Spleen (tissue), 13 donors: ENCODE measurements at places on chromosomes 5 and 9. TPM values are rescaled to one million over a fixed set of nuclear protein-coding genes. Genes with fewer than 3 reads are reported as not detected.

- no peak for DNase-seq
- no peaks in the 10 kb centered on the region for H3K27me3 ChIP-seq
- no peaks in the 10 kb centered on the region for H3K36me3 ChIP-seq
- no peak overlapping the region for H3K27ac ChIP-seq
Measured at GRCh38 chr9:102514541-102514940, 480.6 kb upstream of the CYLC2 start.

Gene FST
- polyA plus RNA-seq, result 0.07 TPM

GRCh38 chr5:107056278-107056677, 614.5 kb downstream of the EFNA5 start:
- no peak for DNase-seq
- no peaks in the 10 kb centered on the region for H3K4me1 ChIP-seq
- H3K27ac ChIP-seq, result no peak overlapping the region
- no peaks in the 10 kb centered on the region for H3K36me3 ChIP-seq
- H3K4me3 ChIP-seq, result no peak overlapping the region

- H3K4me1 ChIP-seq, result peaks cover 5% of the 10 kb centered on the region
- no peak overlapping the region for H3K27ac ChIP-seq
- DNase-seq, result peak; percentile 62
- H3K36me3 ChIP-seq, result no peaks in the 10 kb centered on the region
- no peak overlapping the region for H3K4me3 ChIP-seq
Measured at GRCh38 chr5:132055808-132056609, 4.4 kb upstream of the IL3 start.

- H3K4me3 ChIP-seq, result no peak overlapping the region
- H3K27ac ChIP-seq, result no peak overlapping the region
- no peaks in the 10 kb centered on the region for H3K36me3 ChIP-seq
- DNase-seq, result no peak
- H3K27me3 ChIP-seq, result no peaks in the 10 kb centered on the region
Measured at GRCh38 chr5:135324897-135325650, 74.0 kb downstream of the MACROH2A1 start.
